ENCODE measurements at places on chromosomes 1 and 21.

DNA sequence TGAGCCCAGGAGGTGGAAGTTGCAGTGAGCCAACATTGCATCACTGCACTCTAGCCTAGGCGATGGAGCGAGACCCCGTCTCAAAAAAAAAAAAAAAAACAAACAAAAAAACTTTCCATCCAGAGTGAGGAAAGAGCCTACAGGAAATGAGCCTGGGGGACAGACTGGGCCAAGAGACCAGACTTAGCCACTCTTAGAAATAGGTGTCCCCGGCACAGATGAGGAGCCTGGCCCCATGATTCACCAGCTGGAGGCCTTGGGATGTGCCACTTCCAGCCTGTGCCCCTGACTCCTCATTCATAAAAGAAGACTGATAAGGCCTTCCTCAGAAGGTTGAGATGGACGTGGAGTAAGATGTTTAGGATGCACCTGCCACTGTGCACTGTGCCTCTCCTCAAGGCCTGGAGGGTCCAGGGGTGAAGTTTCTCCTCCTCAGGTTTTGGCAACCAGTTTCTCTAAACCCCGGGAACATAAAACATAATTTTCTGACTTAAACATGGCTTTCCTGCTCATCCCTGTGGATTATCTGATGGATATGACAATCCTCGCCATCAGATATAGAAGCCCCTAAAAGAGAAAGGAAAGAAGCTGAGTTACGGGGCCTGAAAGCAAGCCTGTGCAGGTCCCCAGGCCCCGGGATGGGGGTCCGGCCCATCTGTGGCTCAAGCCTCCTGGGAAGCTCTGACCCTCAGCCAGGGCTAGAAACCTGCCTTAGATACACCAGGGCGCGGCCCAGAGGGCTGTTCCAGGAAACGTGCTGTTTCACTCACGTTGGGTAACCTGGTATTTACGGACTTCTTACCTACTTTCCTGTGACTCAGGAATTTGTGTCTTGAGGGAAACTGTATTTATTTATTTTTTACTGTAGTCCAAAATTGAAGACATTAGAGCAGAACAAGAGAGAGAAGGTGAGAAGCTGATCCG lies 26.0 kb downstream of the MX1 start:
- DNase-seq: no peak

DNA sequence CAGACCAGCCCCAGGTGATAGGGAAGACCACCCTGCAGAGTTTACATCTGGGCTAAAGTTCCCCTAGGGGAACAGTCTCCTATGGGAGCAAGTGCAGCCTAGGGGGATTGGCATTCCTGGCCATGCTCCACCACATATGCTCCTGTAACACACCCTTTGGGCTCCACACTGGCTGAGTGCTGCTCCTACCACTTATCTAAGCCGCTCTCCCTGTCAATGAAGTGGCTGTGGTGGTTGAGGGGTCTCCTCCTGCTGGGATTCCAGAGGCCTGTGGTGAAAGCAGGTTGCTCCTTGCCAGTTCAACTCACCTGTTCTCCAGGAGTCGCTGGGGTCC lies 51.1 kb downstream of the COL24A1 start:
- no peak for DNase-seq

DNA sequence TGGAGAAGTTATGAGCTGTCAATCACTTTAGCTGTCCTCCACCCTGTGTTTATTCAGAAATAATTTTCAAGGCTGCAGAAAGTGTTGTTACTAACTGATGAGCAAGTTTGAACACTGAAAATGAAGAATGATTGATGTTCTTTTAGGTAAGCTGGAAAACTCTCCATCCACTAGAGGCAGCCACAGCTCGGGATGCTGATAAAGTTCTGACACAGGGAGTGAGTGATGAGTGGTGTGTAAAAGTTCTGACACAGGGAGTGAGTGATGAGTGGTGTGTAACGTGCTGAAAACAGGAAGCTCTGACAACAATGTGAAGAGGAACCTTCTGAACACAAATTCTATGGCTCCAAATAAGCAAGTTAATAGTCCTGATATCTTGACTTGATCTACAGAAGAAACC lies 197.5 kb upstream of the PTBP2 start:
- DNase-seq: no peak

- DNase-seq: peak; percentile 42
Observed at GRCh38 chr1:17232759-17233661, 15.9 kb upstream of the PADI3 start.

- no peak for DNase-seq
Observed at GRCh38 chr21:33936301-33937038, 20.9 kb upstream of the ATP5PO start.

DNA sequence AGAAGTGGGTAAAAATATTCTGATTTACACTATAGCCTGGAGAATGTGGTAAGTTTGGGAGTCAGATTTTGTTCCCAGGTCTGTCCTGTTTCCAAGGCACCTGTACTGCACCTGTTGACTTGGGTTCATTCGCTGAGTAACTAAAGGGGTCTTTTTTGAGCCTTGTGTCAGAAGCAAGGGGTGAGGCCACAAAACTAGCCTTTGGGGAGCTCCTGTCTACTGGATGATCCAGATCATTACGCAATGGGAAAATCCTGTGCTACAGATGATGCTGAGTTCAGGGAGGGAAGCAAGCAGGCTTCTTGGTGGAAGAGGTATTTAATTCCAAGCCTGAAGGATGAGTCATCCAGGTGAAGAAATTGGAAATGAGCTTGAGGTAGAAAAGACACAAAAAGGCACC lies 424.0 kb downstream of the MATN1 start:
- no peak for DNase-seq

- no peak for DNase-seq
Observed at GRCh38 chr1:75579046-75579445, 31.9 kb downstream of the SLC44A5 start.

- no peak for DNase-seq
Observed at GRCh38 chr1:155091071-155092051, 12.7 kb downstream of the EFNA3 start.

- DNase-seq: peak; percentile 55
Observed at GRCh38 chr1:99662539-99663080, 16.7 kb downstream of the PALMD start.

DNA sequence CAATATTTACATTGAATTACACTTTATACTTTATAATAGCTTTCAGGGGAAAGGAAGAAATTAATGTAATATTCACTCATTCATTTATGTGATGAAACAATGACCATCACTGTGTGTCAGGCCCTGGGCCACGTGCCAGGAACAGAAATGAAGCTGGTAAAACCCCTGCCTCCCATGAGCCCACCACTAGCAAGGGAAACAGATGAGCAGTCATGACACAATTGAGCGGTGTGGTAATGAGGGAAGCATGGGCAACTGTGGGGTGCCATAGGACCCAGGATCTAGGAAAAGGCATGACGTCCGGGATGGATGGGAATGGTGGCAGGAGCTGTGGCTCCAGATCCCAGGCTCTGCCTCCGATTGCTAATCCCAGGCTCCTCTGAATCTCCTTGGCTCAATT lies 17.0 kb upstream of the SLC5A9 start:
- no peak for DNase-seq

- DNase-seq: no peak
Observed at GRCh38 chr1:174058624-174059023, 36.5 kb upstream of the RC3H1 start.

DNA sequence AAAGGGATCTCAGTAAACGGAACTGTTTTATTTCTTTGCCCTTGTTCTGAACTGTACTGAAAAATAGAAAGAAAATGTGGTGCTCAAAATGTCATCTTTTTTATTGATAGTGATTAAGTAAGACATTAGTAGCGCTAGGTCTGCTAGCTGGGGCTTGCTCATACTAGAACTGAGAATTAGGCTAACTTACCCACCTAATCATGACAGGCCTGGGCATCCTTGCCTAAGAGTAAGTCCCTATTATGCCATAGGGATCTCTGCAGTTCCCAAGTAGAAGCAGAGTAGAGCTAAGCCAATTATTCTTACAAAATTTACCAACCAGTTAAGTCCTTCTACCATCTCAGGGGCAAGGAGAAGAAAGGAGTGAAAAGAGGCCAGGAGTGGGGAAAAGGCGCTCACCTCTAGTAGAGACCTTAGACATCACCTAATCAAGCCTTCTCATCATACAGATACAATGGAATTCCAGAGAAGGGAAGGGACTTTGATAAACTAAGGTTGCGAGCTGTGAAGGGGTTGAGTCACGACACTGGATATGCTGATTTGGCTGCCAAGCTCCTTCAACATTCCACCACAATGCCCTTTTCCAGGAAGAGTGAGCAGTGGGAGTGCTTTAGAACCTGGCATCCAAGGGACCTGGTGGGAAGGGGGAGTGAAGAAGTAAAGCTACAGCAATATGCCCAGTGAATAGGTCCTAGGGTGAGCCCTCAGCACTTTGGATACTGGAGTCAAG lies 27.7 kb upstream of the RPTN start:
- no peak for DNase-seq

GRCh38 chr1:230421481-230421880 lies 4.7 kb downstream of the PGBD5 start:
- DNase-seq: no peak

DNA sequence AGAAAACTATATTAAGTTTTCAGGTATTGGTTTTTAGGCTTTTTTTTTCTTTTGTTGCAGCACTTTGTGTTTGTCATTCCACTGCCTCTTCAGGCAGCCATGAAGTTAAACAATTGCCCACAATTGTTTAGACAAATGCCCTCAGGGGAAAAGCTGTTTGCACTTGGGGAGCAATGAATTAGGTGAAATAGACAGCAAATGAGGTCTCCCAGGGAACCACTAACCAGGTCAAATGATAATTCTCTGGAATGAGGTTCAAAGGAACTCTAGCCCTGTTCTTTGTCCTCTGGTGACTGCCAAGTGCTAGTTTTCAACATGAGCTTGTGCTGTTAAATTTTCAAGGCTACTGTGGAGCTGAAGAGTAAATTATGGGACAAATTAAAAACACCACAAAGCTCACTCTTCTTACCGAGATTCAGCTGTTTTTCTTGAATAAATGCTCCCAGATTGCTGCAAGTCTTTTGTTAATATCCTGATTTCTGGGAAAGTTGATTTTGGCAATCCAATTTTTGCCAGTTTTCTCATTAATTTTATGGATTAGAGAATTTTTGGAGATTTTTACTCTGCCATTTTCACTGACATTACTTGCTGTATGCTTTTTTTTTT lies 15.1 kb upstream of the MAB21L3 start:
- DNase-seq: no peak

GRCh38 chr1:219174460-219175211 lies 958 bp downstream of the LYPLAL1 start:
- DNase-seq: peak; percentile 37

GRCh38 chr21:46297338-46298271 lies 11.5 kb downstream of the YBEY start:
- DNase-seq: no peak

GRCh38 chr1:234843946-234844345 lies 234.0 kb upstream of the IRF2BP2 start:
- DNase-seq: no peak

- no peak for DNase-seq
Observed at GRCh38 chr1:58785442-58786058, 1.7 kb upstream of the JUN start.

DNA sequence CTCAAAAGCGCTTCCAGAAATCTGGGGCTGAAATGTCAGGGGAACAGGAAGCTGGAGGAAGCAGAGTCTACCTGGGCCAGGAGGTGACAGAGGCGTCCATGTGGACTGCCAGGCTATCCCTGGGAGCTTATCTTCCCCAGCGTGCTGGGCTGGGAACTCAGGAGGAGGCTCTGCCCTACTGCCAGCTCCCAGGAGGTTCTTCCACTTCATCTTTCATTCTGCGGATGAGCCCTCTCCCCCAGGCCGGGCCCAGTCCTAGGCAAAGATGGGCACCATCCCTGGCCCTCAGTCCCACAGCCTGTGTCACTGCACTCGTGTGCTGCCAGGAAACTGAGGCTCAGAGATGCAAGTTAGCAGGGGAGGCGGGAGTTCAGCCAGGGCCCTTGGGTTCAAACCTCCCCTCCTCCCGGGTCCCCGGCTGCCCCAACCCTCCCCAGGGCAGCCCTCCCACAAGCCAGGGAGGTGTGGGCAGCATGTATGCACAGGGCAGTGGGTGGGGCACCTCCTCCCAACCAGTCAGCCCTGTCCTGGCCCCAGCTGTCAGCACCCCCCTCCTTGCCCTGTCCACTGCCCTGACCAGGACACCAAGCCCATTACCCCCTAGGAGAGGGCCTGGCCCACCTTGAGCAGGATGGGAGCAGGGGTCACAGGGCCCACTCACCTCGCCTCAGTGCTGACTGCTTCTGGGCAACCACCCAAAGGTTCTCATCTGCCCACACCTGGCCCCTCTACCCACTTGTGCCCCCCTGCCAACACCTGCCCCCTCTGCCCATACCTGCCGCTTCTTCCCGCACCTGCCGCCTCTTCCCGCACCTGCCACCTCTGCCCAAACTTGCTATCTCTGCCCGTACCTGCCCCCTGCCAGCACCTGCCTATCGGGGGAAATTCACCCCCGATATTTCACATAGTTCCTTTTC lies 226.0 kb downstream of the NPHP4 start:
- DNase-seq: no peak

- DNase-seq: no peak
Observed at GRCh38 chr1:92791487-92792066, 6.7 kb upstream of the EVI5 start.

DNA sequence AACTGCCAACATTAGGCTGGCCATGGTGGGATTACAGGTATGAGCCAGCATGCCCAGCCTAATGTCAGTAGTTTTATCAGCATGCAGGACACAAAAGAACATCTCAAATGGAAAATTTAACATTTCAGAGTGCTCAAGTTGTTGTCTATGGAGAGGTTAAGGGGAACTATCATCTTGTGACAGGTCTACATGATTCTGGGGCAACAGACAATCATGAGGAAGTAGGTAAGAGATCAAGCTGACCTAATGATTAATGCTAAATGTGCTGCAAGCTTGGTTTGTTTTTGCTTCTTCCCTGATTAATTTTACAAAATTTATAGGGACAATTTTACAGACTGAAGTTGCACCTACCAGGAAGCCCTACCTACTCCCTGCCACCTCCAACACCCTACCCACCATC lies 36.6 kb downstream of the FMO4 start:
- no peak for DNase-seq

DNA sequence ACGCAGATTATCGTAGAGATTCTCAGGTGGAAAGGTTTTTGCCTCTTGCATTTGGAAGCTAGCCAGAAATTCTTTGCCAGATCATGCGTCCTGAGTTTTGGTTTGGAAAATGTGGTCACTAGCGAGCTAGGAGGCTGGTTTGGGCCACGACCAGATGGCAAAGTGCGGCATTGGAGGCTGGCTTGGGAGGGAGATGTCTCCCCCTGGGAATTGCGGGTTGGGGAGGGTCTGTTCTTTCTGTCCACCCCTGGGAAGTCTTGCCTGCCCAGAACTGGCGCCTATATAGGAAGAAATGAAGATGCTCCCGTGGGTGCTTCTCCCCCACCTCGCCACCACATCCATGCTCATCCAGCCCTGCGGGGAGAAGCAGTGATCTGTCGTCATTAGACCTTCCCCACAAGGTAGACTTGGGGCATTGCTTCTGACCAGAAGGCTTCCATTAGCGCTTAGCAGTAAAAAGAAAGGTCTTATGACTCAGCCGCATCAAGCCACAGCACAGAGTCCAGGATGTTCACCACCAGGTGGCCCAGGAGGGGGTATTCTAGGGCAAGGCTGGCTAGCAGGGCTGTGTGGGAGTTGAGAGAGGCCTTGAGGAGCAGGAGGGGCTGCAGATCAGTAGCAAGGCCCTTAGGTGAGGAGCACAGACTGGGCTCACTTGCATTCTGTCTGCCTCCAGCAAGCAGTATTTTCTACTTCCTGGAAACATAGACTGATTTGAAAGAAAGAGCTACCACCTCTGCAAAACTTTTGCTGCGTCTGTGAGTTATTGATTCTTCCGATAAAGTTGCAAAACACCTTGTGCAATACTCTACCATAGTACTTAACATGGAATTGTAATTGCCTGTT lies 1.5 kb upstream of the PTP4A2 start:
- no peak for DNase-seq

Measured in fibroblast of skin of left biceps (primary cell).